ENCODE measurements at places on chromosomes 3 and 15.

- no peak for DNase-seq
Measured at GRCh38 chr3:65988411-65989180, 50.1 kb downstream of the MAGI1 start.

GRCh38 chr3:67774676-67775075 lies 120.3 kb upstream of the SUCLG2 start:
- DNase-seq = no peak

GRCh38 chr3:18443665-18444594 lies 18.8 kb upstream of the SATB1 start:
- no peak for DNase-seq

GRCh38 chr3:42874749-42875148 lies 930 bp downstream of the CYP8B1 start:
- no peak for DNase-seq

- DNase-seq = peak; percentile 10
Measured at GRCh38 chr3:10389995-10390394, 69.1 kb upstream of the SEC13 start.

GRCh38 chr15:54540721-54541120 lies 562.5 kb downstream of the UNC13C start:
- no peak for DNase-seq

- no peak for DNase-seq
Measured at GRCh38 chr3:172192830-172193415, 153.5 kb downstream of the FNDC3B start.

- no peak for DNase-seq
Measured at GRCh38 chr3:108271626-108272025, 24.7 kb upstream of the HHLA2 start.

DNA sequence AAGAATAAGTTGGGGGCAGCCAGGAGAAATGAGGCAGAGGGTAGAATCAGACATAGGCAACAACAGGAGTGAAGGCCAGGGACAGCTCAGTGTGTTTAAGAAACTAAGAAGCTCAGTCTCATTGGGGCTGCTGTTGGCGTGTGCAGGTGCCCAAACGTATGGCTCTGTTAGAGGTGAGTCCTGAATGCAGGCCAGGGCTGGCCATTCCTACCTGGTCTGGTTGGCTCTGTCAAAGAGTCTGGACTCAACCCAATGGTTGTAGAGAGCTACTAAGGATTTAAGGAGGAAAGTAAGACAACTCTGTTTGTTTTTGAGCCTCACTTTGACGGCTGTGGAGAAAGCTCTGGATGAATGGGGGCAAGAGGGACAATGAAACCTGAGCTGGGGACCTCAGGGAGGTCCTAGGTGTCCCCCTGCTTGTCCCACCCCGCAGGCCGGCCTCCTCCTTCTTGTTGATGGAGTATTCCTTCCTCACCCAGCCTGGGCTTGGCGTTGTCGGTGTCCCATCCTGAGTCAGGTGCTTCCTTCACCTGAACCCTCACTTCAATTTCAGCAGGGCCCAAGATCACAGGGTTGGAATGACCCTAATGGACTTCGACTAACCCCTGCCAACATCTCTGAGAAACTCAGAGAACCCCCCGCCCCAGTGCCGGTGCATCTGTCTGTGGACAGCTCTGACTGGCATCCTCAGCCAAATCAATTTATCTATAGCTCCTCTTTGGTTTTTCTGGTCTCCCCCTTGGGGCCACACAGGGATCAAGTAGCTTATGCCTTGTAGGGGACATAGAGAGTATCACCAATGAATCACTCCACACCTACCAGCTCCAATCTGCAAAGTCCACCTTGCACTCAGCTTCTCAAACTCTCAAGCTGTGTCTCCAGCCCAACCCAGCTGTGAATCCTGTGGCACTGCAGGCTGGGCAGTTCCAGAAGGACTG lies 8.3 kb downstream of the ITGA11 start:
- DNase-seq = no peak

DNA sequence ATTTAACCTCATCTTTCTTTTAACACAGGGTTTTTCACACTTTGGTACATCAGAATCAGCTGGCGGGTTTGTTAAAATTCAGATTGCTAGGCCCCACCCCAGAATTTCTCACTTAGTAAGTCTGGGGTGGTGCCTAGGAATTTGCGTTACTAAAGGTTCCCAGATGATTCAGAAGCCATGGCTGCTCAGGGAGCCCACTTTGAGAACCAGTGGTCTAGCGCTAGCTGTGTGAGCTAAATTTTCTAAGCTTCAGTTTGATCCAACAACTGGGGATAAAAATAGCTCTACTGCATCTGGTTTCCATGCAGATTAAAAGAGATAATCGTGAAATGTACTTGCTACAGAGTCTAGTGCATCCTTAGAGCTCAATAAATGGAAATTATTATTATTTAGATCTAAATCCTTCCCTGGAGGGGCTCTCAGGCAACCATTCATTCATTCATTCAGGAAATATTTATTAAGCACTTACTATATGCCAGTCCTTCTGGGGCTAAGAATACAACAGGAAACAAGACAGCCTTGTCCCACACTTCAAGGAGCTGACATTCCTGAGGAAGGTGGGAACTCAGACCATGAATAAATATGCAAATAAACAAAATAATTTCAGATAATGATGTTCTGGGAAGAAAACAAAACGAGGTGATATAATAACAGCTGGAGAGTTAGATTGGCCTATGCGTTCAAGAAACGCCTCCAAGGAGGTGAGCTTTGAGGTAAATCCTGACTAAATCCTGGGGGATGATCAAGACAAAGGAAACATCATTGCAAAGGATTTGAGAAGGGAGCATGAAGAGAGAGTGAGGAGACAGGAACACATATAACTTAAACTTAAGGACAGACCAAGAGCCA lies 3.9 kb upstream of the CIDEC start:
- no peak for DNase-seq

- no peak for DNase-seq
Measured at GRCh38 chr3:57164217-57164656, 916 bp downstream of the IL17RD start.

DNA sequence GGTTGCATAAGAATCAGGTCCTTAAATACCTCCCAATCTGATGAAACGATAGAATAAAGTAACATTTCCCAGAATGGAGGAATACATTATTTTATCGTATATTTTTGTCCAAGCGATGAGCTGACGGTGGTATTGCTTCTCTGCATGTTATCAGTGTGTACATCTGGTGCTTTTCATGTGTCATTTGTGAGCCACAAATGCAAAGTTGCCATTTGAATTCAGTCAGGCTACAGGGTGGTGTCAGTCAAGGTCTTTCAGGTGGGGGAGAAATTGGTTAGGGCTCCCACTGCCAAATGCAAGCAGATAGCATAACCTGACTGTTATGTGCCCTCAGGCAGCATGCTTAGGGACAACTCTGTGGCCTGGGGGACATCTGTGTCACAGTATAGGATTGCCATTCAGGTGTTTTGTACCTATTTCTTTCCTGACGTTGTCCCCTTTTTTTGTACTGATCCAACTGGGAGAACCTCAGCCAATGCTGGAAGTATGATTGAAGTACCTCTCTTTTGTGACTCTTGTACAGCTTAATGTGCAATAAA lies 26.5 kb upstream of the TIMP4 start:
- DNase-seq = no peak

- no peak for DNase-seq
Measured at GRCh38 chr15:46307746-46308145, 672.9 kb downstream of the SQOR start.

GRCh38 chr3:147941969-147942368 lies 532.8 kb downstream of the ZIC1 start:
- no peak for DNase-seq

DNA sequence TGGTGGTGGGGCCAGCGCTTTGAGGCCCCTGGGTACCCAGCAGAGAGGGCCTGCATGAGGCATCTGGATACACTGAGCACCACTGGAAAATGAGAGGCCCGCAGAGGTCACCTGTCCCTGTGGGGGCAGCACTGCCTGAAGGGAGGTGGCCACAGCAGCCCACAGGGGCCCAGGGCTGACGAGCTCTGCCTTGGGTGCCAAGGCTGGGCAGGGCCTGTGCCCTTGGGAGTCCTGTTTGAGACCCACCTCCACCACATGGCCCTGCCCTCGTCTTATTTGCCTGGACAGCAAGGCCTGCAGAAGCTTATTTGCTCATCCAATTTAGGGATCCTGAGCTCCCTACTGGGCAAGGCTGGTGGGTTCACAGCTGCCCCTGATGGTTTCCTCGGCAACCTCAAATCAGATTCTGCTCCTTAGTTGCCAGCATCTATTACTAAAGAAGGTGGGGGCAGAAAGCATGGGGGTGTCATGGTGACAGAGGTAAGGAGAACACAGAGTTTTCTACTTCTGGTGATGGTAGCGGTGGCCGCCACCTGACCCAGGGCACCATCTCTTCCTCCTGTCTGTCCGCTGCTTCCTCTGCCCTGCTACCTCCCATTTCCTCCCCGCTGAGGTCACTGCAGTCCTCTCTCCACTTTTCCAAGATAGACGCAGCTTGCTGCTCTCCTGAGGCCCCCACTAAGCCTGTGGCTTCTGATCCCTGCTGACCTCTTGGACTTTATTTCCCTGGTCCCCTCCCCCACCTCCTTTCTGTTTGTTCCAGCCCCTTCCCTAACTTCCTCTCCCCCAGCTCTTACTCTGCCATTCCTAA lies 62.9 kb downstream of the HMCES start:
- no peak for DNase-seq
